ENCODE measurements at places on chromosomes 6 and 20.
A peak's percentile ranks its signal among the peaks of the same experiment; 100 is the strongest.

DNA sequence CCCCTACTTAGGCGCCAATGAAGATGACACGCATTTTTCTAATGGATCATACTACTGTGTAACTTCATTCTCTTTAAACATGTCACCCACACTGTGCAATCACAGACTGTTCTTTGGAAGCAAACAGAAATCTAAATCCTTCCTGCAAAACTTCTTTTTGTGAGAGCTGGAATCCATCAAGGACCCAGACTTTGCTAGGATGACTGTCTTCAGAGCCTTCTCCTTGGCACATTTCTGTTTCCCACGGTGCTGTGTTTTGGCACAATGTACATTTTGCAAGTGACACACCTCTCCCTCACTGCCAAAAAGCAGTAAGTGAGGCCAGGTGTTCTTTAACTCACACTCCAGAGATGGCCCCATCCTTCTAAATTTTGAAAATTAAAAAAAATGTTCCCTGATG lies 21.7 kb upstream of the TAGAP start:
- DNase-seq: no peak

DNA sequence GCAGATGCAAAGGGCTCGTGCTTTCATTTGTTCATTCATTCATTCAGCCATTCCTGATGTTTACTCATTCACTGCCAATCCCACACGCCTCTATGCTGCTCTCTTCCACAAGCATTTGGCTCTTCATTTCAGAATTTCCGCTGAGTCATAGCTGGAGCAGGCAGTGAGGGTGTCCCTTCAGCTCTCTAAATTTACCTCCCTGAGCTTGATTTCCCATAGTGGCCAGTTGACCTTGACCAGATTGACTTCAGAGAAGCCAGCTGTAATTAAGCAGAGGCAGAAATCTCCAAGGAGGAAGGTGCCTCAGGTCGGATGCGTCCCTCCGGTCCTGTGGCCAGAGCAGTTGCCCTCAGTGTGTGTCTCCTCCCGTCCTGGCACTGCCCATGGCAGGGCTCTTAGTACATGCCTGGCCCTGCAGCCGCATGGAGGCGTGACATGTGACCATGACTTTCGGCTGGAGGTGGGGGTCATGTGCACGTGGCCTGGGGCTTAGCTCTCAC lies 267.2 kb upstream of the ECI2 start:
- DNase-seq: no peak

DNA sequence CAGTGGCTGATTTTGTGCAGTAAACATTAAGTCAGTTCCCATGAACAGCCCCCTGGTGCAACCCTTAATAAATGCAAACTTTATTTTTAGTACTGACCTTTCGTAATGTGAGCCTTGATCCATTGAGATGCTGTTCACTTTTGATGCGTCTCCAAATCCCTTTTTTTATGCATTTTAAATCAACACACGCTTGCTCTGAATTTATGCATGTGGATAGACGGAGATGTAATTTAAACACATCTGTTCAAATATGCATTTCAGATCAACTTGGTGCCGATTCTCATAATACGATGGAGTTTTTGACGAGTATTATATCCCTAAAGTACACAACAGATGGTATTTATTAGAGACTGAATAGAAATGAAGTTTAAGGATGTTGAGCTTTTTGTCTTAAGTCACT lies 505.7 kb downstream of the CDKAL1 start:
- DNase-seq: no peak

DNA sequence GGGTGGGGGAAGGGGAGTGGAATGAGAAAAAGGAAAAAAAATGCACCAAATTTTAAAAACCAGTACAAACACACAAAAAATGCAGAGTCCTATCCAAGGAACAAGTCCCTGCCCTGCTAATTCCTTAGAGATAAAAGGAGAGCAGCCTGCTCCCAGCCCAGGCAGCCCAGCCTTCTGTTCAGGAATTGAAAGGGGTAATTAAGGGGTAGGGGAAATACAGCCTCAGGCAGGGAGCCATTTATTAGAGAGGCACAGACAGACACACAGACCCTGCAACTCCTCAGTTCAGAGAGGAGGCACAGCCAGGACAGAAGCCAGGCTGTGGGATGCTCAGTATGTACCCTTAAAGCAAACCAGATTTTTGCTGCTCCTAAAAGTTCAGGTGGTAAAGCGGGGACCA lies 137.2 kb downstream of the EYA2 start:
- DNase-seq: no peak

DNA sequence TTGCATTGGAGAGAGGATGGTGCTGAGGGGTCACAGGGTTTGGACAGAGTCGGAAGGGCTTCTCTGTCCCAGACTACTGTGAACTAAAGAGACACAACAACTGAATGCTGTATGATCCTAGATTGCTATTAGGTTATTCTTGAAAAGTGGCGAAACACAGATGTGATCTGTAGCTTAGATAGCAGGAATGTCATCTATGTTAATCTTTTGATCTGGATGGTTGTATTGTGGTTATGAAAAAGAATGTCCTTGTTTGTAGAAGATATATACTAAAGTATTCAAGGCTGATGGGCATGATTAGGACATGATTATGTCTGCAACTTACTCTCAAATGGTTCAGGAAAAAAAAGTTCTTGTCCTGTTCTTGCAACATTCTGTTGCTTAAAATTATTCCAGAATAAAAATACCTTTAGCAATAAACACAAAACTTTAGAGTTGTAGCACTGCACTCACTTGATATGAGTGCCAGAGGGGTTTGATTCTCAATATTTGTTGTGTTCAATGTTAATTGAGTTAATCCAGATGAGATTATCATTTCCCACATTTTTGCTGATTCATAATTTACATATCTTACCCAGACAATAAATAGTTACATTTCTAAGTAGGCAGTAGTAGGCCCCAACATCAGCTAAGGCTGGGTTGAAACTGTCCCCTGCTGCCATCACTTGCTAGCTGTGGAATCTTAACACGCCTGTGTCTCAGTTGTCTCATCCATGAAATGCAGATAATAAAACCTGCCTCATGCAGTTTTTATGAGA lies 645.2 kb downstream of the KIF16B start:
- no peak for DNase-seq

DNA sequence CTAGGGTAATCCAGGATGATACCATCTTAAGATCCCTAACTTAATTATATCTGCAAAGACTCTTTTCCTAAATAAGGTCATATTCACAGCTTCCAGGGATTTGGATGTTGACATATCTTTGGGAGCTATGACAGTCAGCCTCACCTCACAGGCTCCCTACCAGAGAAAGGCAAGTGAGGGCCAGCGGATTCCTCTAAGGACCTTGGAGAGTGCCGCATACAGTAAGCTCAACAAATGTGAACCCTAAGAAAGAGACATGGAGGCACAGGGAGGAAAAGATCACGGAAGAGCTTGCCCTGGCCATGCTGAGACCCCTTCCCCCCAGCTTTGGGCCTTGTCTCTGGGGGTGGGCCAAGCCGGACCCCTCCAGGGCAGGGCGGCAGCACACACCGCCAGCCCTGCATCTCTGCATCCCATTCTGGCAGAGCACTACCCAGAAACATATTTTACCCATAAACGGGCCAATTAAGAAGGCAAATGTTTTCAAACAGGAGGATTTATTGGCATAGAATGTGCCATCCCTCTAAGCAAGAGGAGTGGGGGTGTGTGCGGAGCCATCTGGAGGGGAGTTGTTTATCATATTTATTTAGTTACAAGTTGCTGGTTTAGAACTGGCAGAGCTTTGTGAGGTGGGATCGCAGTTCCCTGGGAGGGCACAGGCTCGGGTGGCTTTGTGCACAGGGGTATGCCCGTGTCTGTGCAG lies 55.4 kb downstream of the CHMP4B start:
- DNase-seq: no peak

DNA sequence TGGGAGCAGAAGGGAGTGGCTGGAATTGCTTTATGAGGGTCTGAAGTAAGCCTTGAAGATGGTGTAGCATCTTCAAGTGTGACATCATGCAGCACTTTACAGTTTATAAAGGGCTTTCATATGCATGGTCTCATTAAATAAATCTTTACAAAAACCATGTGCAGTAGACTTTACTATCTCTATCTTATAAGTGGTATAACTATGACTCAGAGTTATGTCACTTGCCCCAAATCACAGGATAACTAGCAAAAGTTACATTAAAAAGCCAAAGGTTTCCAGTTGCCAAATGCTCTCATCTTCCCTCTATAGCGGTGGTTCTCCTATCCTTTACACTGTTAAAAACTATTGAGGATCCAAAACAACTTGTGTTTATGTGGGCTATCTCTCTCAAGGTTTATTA lies 687.7 kb upstream of the MARCKS start:
- no peak for DNase-seq

DNA sequence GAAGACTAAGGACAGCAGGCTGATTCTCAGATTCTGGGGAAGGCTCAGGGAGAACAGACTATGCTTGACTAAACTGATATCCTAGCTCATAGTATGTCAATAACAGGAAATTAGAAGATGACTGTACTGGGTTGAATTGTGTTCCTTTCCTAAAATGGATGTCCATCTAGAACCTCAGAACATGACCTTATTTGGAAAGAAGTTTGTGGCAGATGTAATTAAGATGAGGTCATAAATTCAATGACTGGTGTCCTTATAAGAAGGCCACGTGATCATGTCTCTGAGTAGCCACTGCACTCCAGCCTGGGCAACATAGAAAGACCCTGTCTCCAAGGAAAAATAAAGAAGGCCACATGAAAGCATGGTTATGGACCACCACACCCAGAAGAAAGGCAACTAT lies 113.9 kb upstream of the STMND1 start:
- no peak for DNase-seq

- DNase-seq: peak; percentile 52
These were observed at the start of gene PHACTR2 for GRCh38 chr6:143677891-143678791. TSS of gene PHACTR2 (plus strand) at chr6:143677965. CDS start at chr6:143678164, 199 bp downstream.

DNA sequence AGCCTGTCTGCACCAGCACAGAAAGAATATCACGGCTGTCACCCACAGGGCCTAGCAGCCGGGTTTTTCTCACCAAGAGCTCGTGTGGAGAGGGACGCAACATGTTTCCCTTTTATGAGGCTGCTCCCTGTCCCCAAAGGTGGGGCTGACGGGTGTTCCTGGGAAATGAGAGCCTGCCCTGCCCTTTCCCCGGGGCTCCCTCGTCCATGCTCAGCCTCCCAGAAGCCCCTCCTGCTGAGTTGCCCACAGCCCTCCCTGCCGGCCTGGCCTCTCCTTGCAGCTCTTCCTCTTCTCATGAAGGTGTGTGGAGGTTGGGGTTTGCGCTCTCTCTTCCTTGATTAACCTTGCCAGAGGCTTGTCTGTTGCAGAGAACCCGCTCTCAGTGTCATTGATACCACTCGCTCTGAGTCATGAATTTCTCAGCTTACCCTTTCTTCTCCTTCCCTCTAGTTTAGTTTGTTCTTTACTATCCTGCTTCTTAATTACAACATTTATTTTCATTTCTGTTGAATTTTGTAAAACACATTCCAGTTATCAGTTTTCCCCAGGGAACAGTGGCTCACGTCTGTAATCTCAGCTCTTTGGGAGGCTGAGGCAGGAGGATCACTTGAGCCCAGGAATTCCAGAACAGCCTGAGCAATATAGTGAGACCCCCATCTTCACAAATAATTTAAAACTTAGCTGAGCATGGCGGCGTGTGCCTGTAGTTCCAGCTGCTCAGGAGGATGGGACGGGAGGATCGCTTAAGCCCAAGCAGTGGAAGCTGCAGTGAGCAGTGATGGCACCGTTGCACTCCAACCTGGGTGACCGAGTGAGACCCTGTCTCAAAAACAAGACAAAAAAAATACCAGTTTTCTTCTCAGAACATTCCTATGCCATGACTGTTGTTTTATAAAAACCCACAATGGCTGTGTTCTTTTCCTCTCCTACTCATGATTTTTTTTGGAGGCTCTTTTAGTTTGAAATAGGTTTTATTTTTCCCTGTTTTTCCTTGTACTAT lies 103.8 kb downstream of the TMEM242 start:
- DNase-seq: no peak

DNA sequence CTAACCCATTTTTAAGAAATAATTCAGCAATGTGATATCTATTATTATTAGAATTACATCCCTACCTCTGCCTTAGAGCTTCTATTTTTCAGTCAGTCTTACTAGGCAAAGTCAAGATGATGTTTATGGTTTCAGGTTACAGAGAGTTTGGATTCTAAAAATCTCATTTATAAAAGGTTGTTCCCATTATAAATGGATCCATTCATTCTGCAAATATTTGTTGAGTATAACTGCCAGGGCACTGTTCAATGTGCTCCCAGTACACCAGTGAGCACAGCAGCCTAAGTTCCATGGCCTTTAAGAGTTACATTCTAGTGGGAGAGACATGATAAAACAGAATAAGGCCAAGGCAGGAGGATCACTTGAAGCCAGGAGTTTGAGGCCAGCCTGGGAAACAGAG lies 75.9 kb upstream of the EYA4 start:
- no peak for DNase-seq

DNA sequence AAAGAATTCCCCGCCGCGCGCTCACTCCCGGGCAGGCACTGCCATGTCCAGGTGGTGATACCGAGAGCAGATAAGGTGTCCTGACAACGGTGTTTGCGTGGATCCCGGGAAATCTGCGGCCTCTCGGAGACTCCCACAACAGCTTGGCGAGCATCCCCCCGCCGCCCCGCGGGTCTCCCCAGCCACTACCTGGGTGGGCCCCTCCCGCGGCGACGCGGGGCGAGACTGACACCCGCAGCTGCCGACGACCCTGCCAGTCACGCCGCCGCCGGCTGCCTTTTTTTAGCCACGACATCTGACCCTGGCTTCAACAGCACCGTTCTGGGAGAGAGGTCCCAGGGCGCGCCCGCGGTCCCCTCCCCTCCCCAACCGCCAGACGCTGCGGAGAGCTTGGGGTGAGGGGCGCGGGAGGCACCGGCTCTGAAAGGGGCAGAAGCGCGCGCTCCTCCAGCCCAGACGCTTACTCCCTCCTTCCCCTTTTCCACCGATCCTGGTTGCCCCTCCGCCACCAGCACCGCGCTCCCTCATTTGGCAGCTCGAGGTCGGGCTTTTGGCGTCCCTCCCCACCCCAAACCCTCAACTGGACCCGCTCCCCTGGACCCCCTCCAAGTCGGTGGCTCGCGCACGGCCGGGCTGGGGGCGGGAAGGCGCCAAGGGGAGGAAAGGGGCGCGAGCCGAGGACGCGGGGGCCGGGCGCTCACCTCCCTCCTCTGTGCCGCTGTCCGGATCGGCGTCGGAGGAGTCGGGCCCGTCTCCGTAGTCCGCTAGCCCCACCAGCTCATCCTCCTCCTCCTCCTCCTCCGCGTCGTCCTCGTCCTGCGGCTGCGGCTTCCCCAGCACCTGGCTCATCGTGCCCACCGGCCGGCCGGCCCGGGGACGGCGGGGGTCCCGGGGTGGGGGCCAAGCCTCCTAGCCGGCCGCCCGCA lies 665 bp downstream of the RRAGD start:
- DNase-seq: no peak

DNA sequence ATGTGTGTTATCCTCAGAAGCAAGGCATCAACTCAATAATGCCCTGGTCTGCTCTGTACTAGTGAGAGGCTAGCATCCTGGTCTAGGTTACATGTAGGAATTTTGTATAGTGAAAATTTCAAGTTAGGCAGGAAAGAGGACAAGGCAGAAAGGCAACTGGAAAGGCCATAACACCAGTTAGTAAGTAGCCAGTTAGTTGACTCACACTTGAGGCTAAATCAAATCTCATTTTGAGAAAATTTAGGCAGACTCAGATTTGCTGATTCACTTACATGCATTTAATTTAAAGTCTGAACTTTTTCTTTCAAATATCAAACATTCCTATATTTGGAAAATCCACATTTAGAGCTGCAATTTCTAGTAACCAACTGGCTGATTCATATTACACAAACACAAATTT lies 184.5 kb upstream of the TCF21 start:
- no peak for DNase-seq
